ENCODE measurements at places on chromosomes 5 and 9. TPM values are rescaled to one million over a fixed set of nuclear protein-coding genes. Genes with fewer than 3 reads are reported as not detected.

DNA sequence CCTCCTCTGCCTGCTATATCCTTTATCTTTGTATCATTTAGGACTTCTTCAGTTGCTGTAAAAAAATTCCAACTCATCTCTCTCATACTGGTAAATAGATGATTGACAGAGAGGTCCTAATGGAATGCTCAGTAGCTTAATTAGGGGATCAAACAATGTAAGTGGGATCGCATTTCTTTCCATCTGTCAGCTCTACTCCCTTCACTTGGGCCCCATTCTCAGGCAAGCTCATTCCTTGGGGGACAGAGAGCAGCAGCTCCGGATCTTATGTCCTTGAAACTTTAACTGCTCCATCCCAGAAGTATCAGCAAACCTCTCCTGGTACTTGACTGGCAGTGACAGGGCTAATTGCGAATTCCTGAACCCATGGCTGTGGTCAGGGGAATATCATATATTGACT is 146.7 kb downstream of the YTHDC2 start:
- no peak for DNase-seq

Gene SPATA6L
- 16.3 TPM for total RNA-seq

GRCh38 chr9:124218987-124219461 is 38.7 kb upstream of the NEK6 start:
- no peak for DNase-seq

DNA sequence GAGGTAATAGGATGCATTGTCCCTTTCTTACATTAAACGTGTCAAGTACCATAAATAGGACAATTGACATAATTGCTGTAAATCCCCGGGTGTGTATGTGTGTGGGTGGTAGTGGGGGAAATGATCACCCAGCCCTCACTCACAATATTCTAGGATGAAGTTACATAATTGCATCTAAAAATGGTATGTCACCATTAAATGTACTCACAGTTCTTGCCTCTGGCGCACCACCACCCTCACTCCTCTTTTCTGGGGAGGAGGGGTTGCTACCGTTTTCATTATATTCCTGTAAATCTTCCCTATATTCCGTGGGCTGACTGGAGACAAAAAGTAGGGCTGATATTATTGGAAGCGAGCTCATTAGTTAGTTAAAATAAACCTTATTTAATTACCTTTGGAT is 563.8 kb downstream of the TLR4 start:
- DNase-seq: no peak

Gene WNT8A
- not detected for total RNA-seq

GRCh38 chr5:5483880-5484598 is 61.6 kb downstream of the ICE1 start:
- DNase-seq: no peak

- no peak for DNase-seq
These were observed 125.3 kb downstream of the EGFLAM start for GRCh38 chr5:38383701-38384100.

GRCh38 chr5:40630126-40630525 is 49.6 kb upstream of the PTGER4 start:
- DNase-seq: no peak

GRCh38 chr5:35698047-35698808 is 80.6 kb downstream of the SPEF2 start:
- DNase-seq: no peak

Measured in lower lobe of right lung (tissue), 2 donors.